ENCODE measurements at places on chromosomes 2 and 18. TPM values are rescaled to one million over a fixed set of nuclear protein-coding genes. Genes with fewer than 3 reads are reported as not detected.
A peak's percentile ranks its signal among the peaks of the same experiment; 100 is the strongest.

GRCh38 chr2:236764716-236765115, 195.1 kb downstream of the ACKR3 start:
- DNase-seq: no peak

DNA sequence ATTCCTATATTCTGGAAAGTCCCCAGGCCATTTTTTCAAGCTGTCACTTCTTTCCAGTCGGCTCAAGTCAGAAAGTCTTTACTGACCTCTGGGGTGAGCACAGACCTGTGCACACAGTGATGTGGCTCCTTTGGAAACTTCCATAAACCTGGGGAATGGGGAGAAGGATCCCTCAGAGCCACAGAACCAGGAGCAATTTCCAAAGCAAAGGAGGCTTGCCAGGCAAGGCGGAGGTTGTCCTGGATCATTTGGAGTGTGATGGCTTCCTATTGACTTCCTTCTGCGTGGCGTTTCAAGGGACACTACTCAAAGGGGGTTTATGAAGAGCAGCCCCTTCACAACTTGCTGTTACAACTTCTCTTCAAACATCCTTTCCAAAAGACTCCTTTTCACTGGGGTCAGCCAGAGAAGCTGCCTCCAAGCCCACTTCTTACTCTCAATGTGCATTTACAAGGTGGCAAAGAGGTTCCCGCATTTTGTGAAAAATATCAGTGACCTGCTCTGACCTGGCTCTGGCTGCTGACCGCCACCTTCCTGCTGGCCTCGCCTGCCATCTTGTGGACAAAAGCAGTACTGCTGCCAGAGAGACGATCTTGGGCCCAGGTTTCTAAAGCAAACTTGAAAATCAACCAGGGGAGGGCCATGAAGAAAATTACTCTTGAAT, 18.2 kb upstream of the TMEM247 start:
- DNase-seq: peak; percentile 85

The SAG gene
- total RNA-seq: not detected

- DNase-seq: no peak
Observed at GRCh38 chr2:134420920-134421319, 167.0 kb downstream of the MGAT5 start.

The DSG4 gene
- total RNA-seq: not detected

GRCh38 chr2:231189571-231190495, 8.6 kb upstream of the ARMC9 start:
- peak; percentile 72 for DNase-seq

- DNase-seq: no peak
Observed at GRCh38 chr2:218125095-218125494, 733 bp upstream of the CXCR2 start.

- DNase-seq: no peak
Observed at GRCh38 chr2:235382179-235382578, 111.7 kb upstream of the AGAP1 start.

The RFTN2 gene
- 7.0 TPM for total RNA-seq

The HJURP gene
- total RNA-seq: 0.31 TPM

- no peak for DNase-seq
Observed at GRCh38 chr2:6820903-6821584, 44.7 kb downstream of the CMPK2 start.

The LRRTM1 gene
- not detected for total RNA-seq

GRCh38 chr18:33579349-33580215, 1.6 kb downstream of the ASXL3 start:
- no peak for DNase-seq

GRCh38 chr2:101892377-101892776, 99.4 kb upstream of the IL1R2 start:
- no peak for DNase-seq

The TLX2 gene
- total RNA-seq: not detected

GRCh38 chr2:40204268-40204667, 247.6 kb downstream of the SLC8A1 start:
- DNase-seq: no peak

- no peak for DNase-seq
Observed at GRCh38 chr2:99858951-99859596, 283.3 kb downstream of the AFF3 start.

The CROCC2 gene
- 0.23 TPM for total RNA-seq

DNA sequence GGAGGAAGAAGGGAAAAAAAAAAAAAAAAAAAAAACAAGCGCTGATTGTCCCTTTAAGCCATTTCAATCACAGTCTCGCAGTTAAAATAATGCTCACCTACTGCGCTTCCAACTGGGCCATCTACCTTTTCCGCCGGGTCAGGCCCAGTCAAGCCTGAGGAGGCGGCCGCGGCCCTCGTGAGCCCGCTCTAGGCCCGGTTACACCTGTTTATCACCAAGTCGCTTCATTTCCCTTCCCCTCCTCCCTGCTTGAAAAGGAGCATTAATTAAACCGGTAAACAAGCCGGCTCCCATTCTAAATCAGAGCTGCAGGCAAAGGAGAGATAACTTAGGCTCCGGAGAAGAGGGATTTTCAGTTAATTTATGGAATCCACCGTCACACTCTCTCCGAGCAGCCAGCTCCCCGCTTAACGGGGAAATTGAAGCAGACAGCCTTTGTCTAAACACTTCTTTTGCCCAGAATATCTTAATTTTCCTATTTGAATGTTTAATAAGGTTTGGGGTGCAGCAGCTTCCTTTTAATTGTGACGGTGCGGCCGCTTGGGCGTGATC, 140.1 kb upstream of the SIX3 start:
- DNase-seq: no peak

DNA sequence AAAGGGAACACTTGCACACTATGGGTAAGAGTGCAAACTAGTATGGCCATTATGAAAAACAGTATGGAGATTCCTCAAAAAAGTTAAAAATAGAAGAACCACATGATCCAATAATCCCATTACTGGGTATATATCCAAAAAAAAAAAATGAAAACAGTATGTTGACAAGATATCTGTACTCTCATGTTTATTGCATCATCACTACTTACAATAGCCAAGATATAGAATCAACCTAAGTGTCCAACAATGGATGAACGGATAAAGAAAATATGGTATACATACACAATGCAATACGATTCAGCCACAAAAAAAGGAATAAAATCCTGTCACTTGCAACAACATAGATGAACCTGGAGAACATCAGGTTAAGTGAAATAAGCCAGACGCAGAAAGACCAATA, 73.3 kb downstream of the LOXHD1 start:
- DNase-seq: no peak

The CDCA7 gene
- total RNA-seq: 5.5 TPM

- no peak for DNase-seq
Observed at GRCh38 chr18:725646-726045, 13.2 kb upstream of the ENOSF1 start.
